ENCODE measurements at places on chromosomes 6 and 20.

DNA sequence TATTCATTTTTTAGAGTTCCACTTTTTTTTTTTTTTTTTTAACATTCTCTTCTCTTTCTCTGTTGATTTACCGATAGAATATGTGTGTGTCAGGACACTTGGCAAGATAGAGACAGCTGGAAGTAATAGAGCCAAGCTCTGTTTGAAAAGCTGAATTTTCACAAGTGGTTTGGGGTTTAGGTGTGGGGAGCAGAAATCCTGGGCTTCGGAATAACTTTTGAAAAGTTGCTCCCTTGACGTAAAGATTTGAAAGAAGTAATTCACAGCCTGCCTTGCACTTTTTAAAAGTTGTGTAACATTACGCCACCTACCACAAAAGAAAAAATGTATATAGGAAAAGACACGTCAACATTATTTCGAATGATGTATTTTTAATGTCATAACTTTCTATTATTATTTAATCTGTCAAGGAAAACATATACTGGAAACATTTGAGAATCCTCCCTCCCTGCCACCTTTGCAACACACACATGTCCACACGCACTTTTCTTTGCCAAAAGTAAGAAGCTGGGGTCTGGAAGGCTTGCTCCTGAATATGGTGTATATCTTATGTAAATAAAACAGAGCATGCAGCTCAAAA, 917.9 kb downstream of the KIF16B start:
- DNase-seq: no peak

DNA sequence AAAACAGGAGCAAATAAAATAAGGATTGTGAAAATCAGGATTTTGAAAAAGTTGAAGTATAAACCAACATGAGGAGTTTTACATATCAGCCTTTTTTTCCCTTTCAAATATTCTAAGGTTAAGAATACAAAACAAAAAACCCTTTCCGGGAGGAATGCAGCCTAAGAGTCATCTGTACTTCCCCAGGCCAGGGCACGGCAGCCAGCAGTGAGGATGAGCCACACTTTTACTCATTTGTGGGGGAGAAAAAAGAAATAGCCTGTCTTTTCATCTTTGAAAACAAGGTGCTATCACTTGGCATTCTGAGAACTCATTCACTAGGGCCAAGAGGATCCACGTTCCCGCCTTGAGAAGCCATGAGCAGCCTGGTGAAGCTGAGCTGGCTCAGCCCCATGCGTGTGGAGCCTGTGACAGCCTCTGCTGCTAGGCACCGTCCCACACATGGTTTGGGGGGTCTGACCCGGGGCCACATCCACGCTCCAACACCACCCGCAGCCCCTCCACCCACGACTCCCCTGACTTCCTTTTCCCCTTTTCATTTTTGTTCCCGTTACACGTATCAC, 11.2 kb downstream of the SLC22A1 start:
- DNase-seq: no peak

GRCh38 chr6:134619789-134620188, 301.9 kb upstream of the SGK1 start:
- no peak for DNase-seq

- DNase-seq: no peak
Observed at GRCh38 chr6:74604279-74604678, 601.6 kb downstream of the COL12A1 start.

- DNase-seq: no peak
Observed at GRCh38 chr6:48315051-48315719, 204.2 kb upstream of the PTCHD4 start.

DNA sequence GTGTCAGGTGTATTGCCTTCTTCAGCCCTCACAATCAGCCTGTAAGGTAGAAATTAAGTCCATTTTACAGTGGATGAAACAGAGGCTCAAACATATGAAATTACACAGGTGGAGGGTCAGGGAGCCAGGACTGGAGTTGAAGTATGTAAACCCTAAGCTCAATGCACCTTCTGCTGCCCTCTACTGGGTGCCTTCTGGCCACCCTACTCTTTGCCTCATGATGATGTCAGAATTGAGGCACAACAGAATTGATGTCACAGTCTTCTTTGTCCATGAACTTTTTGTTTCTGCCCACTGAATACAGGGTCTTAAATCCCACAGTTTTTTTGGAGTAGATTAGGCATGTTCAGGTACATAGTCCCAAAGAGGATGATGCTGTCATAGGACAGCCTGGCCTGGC, 400.8 kb upstream of the CHD6 start:
- peak; percentile 6 for DNase-seq

DNA sequence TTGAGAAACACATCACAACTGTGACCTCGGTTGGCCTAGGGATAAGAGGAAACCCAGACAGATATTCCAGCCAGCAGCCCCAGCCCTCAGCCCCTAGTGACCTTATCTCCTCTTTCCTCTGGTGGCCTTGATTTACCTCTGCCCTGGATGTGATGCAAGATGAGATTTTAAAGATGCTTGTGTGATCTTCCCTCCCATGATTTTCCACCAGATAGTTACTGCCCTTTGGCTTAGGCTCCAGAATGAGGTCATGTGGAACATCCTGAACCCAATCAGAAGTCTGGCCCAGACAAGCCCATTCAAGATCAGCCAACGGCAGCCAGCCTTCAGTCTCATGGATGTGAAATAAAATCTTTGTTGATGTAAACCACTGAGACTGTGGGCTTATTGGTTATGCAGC, 104.0 kb downstream of the BANF2 start:
- no peak for DNase-seq

DNA sequence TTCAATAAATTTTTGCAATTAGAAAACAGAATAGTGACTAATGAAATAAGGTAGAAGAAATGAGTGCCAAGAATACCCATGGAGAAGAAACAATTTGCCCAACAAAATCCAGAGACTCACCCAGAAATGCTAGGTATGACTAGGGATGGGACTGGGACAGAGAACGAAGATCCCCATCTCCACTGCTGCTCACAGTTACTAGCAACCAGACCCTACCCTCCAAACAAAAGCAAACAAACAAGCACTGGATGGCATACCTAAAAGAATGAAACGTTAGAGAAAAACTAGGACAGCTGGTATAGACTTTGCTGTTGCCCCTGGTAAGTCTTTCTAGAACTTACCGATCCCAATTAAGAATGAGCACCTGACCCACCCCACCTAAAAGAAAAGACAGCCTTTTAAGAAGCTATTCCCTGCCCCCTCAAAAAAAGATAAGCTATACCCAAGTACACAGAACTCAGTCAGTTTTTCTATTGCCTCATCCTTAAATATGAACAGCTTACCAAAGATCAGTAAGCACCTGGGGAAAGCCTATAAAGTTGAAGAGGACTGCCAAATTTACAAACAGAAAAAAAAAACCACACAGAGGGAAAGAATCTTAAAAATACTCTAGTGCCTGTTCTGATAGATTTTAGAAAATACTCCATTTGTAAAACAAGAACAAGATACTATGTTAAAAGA, 31.7 kb downstream of the REPS1 start:
- peak; percentile 9 for DNase-seq

GRCh38 chr20:17445543-17445942, 85.6 kb downstream of the BFSP1 start:
- DNase-seq: no peak

GRCh38 chr6:56244089-56244488, 3.3 kb downstream of the COL21A1 start:
- DNase-seq: no peak

GRCh38 chr6:138211048-138211581, 7.2 kb downstream of the PBOV1 start:
- no peak for DNase-seq

- DNase-seq: no peak
Observed at GRCh38 chr20:44390280-44390679, 34.8 kb downstream of the HNF4A start.

DNA sequence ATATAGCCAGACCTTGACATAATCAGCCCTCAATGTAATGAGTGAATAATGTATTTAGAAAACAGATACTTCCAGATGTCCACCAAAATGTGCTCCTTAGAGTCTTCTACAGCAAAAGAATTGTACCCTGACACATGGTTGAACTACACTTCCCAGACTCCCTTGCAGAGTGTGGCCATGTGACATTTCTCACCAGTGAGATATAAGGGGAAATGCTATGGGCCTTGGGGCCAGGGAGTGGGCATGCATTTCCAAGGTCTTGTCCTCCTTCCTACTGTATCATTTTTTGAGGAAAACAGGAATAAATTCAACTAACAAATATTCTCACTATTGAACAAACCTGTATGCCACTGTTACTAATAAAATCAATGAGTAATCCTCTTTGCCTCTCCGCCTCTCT, 211.4 kb upstream of the SMLR1 start:
- no peak for DNase-seq

DNA sequence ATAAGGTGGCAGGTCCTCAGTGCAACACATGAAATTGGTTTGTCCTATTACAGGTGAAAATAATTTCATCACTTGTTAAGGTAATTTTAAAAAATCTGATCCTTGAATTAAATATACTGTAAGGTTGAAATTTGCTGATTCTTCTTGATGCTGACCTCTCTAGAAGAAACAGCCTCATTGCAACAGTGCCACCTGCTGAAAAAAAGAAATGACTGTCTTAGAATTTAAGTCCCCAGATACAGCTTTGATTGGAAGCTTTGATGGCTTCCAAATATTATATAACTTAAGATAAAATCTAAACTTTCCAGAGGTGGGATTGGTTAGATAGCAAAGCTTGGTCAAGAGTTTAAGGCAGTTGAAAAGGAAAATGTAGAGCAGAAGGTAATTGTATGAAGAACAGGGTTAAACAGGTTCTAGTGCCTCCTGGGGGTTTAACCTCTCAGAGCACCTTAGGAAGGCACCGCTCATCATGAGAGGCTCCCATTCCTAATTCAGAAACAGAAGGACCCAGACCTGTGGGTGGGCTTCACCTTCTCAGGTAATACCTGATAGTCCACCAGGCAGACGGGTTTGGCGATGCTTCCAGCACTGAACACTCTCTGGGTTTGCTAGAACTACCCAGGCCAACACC, 401.0 kb downstream of the PAX1 start:
- DNase-seq: peak; percentile 53

DNA sequence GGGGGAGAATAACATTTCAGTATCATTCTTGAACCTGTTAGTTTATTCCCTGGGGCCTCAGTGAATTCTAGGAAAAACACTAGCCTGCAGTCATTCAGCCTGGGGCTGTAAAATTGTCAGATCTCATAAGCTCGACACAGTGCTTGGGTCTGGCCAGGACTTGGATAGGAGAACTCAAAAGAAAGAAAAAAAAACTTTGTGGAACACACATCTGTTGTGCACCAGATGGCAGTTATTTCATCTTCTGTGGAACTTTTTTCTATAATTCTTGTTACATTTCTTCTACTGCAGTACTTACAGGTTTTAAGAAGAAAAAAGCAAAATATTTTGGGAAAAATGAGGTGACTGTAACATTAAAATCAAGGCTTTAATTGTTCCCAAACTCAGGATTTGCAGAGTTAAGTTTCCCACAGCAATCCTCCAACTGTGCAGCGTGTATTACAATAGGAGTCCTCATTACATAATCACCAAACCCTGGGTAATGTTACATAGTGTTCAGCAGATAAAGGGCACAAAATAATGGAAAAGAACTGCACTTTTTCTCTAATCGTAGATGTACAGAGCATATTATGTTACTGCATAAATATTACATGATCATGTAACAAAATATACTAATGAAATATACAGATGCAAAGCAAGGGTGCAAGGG, 531.1 kb upstream of the CITED2 start:
- DNase-seq: no peak

DNA sequence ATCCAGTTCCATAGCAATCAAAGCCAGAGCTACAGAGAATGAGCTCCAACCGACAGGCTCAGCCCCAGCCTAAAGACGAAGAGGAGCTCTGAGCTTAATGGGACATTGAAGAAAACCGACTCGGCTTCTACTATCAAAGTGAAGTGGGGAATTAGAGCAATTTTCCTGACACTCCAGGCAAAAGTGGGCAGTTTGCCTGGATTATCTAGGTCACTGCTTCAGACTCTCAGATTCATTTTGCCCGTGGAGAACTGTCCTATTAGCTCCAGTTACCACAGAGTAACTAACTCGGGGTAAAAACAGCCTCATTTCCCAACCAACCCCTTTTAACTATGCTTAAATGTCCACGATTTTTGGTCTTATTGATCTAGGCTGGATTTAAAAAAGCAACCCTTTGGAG, 592.1 kb upstream of the NRSN1 start:
- no peak for DNase-seq

DNA sequence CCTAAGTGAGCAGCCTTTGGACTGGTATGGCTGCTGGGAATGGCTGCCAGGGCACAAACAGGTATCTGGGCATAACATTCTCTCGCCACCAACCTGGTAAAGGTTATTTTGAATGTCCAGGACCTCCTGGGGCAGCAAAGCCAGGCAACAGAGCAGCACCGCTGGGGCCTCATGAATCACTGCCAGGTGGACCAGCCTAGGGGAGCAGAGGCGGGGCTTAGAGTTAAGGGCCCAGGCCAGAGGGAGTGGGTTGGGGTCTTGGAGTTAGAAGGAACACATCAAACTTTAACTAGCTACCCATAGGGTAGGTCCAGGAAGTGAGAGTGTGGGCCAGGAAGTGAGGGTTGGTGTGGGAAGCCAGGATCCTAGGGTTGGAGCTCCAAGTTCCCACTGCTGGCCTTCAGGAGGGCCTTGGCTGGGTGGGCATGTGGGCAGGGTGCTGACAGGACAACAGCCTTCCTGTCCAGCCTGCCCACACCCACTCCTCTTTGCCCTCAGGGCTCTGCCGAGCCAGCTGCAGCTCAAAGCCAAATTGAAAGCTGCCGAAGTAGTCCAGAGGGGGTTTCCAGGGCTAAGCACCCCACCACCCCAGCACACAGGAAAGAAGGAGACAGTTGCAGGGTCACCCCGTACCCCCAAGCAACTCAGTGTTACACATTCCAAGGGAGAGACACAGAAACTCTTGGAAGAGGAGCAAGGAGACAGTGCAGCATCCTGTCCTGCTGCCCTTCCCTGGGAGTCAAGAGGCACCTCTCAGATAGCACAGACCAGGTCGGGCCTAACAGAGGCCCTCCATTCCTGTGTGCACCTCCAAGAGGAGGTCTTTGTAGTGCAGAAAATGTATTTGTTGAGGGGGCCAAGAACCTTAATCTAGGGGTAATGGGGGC, 2.6 kb downstream of the NFKBIE start:
- no peak for DNase-seq

DNA sequence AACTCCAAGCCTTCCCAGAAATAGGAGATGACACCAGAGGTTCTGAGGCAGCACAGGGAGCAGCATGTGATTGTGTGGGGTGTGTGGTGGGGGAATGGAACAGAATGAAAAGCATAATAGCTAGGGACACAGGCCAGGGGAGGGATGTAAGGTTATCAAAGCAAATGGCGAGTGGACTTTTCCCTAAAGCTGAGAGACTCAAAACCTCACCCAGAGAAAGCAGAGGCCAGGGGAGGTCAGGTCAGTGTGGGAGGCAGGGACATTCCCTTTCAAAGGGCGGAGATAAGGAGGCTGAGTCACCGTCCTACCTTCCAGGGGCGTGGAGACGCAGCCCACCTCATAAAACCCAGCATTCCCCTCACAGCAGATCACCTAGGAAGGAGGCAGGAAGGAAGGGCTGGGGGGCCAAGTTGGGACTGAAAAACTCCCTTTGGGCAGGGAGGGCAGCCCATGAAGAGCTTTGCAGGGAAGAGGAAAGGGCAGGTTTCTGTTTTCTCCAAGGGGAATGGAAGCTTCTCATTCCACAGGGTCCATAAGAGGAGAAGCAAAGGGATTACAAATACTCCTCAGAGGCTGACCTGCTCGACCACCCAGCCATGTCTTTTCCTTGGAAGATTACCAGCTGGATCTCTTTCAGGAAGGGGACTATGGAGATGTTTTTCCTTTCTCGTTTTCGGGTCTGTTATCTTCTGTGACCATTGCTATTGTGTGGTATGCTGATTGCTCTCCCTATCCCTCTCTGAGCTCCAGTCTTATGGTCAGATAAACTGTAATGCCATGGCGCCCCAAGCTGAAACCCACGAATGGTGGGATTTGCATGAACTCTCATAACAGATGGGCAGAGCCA, 9.6 kb upstream of the LY6G5C start:
- DNase-seq: no peak
